Stomach (tissue), 19 donors: ENCODE measurements at places on chromosomes 5 and 9. TPM values are rescaled to one million over a fixed set of nuclear protein-coding genes. Genes with fewer than 3 reads are reported as not detected.
A peak's percentile ranks its signal among the peaks of the same experiment; 100 is the strongest.

GRCh38 chr9:100394816-100395215 lies 32.1 kb upstream of the MSANTD3 start:
- DNase-seq = no peak

DNA sequence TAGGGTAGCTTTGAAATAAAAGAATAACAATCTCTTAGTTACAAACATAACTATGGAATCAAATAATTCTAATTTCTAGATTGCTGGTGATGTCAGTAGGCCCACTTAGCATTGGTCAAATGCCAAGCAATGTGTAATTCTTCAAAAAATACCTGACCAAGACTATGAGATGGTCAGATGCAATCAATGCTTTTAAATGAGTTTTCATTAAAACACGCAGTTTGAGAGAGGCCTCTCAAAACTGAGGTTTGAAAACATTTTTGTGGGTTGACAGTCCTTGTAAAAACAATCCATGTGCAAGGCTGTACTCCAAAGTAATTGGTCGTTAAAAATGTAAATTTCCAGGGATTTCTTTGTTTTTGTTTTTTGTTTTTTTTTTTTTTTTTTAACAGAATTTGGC lies 1.2 kb upstream of the RLN2 start:
- DNase-seq = no peak

DNA sequence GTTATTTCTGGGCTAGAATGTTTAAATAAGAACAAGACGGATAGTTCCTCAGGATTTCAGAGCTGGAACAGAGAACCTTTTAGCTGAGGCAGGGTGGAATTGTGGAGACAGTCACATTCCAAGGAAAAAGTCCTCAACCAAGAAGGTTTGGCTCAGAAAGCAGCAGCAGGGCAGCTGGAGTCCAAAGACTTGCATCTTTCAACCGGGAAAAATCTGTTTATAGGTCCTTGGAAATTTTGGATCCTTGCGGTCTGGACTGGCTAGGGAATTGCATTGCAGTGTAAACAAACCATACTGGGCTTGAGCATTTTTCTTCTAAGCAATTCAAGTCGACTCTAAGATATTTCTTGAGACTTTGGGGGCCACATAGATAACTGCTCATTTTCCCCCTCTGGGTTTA lies 40.8 kb upstream of the HMHB1 start:
- DNase-seq = peak; percentile 22

DNA sequence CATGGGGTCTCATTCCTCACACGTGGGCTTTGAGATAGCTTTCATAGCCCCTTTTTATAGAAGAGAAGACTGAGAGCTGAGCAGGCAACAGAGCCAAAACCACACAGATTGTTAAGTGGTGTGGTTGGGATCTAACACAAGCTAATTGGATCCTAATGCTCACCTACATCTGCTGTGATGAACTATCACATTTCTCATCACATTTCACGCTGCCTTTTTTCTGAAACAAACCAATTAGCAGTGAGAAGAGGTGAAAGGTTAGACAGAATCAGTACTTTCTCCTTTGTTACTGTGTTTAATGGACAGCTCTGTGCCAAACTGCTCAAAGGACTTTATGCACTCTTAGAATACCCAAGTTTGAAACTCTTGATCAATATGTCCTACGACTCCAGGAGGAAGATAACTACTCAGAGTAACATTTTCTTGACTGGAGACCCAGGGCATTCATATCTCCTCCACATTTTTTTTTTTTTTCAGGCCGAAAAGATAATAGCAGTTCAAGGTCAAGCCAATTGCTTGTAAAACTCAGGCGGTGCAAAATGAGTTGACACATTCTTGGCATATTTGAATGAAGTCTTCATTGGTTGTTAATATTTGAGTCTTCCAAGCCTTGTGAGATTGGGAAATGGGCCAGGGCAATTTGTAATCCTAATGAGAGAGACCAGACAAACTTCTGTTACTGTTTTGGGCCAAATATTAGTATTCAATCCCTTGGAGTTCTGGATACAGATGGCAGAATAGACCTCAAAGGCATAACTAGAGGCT lies 138.4 kb downstream of the KCTD16 start:
- DNase-seq = no peak

DNA sequence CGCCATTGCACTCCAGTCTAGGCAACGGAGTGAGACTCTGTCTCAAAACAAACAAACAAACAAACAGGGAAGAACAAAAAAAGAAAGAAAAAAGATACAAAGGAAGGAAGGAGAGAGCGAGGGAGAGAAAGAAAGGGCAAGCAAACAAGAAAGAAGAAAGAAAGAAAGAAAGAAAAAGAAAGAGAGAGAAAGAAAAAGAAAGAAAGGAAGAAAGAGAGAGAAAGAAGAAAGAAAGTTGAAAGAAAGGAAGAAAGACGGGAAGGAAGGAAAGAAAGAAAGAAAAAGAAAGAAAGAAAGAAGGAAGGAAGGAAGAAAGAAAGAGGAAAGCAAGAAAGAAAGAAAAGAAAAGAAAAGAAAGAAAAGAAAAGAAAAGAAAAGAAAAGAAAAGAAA lies 13.1 kb upstream of the ALDOB start:
- no peak for DNase-seq

DNA sequence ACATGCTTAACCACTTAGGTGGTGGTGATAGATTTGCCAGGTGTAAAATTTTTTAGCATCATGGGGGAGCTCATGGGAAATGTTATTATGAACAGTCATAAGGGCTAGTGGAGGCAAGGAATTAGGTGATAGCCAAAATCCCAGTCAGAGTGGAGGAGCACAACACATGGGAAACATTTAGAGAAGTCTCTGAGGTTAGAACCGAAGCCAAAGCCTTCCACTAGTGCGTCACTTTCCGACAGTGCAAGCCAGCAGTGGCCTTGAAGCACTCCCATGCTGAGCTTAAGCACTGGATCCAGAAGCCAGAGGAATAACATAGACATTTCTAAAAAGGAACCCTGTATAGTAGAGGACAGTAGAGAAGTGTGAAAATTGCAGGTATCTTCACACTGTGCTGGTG lies 101.5 kb upstream of the SNX2 start:
- DNase-seq = peak; percentile 57

DNA sequence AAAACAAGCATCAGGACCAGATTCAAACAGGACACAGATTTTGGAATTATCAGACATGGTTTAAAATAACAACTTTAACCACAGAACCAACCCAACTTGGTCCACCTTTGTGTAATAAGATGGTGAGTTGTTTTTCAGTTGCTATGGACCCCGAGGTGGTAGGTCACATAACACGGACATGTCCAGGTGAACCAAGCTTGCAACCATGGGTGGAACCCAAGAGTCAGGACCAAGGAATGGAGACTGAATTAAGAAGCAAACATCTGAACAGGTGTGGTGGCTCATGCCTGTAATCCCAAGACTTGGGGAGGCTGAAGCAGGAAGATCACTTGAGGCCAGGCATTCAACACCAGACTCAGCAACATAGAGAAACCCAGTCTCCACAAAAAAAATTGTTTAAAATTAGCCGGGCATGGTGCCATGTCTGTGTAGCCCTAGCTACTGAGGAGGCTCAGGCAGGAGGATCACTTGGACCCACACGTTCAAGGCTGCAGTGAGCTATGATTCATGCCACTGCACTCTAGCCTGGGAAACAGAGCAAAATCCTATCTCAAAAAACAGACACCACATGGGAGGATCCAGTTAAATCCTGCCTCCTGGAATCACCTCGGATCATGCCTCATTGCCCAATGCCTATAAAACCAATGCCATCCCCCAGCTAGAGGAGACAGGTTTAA lies 10.6 kb downstream of the PTBP3 start:
- no peak for DNase-seq

GRCh38 chr9:110101531-110102161 lies 106.3 kb downstream of the C9orf152 start:
- peak; percentile 75 for DNase-seq

DNA sequence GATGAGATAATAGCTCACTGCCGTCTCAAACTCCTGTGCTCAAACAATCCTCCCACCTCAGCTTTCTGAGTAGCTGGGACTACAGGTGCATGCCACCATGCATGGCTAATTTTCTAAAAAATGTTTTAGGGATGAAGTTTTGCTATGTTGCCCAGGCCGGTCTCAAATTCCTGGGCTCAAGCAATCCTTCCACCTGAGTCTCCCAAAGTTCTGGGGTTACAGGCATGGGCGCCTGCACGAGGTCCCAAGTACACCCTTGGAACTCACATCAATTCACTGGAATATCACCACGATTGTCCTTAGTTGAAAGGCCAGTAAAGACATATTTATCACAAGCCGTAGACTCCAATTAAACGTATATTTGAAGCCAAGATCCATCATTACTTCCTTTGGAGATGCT lies 184.6 kb downstream of the IRX1 start:
- DNase-seq = no peak

GRCh38 chr5:127423173-127423798 lies 94.2 kb upstream of the PRRC1 start:
- DNase-seq = no peak

GRCh38 chr5:168320805-168321204 lies 29.4 kb downstream of the WWC1 start:
- peak; percentile 57 for DNase-seq

GRCh38 chr9:121690316-121690715 lies 38.9 kb downstream of the DAB2IP start:
- no peak for DNase-seq

DNA sequence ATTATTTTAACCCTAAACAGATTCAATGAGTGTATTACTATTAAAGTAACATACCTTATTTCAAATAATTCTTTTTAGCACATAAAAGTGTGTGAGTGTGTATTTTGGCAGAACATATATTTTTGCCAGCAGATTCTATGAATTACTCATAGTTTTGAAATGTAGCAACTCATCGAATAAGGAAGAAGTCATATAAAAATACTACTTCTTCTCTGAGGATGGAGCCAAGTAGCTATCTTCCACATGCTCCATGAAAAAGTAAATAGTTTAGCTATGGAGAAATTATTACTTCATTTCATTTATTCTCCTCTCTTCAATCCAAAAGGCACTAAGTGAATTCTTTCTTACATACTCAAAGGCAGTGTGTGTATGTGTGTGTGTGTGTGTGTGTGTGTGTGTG lies 1090.4 kb upstream of the CDH6 start:
- no peak for DNase-seq

GRCh38 chr9:132041798-132042197 lies 37.9 kb downstream of the MED27 start:
- peak; percentile 44 for DNase-seq

DNA sequence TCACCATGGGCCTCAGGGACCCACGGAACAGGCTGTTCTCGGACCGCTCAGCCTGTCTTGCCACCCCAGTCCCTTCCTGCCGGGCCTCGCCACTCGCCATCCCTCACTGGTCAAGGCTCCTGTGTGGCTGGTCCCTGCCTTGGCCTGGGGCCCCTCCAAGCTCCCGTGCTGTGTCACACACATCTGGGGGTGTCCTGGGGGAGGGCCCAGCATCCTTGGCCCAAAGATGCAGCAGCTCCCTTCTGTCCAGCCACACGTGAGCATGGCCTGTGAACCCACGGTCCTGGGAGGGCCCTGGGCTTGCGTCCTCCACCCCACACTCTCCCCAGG lies 425 bp upstream of the EGFL7 start:
- no peak for DNase-seq

- no peak for DNase-seq
Measured at GRCh38 chr9:72773570-72773969, 179.3 kb downstream of the ALDH1A1 start.

GRCh38 chr9:131487621-131488031 lies 15.1 kb upstream of the POMT1 start:
- DNase-seq = no peak

- DNase-seq = peak; percentile 61
Measured at GRCh38 chr9:127004946-127005769, 90.6 kb downstream of the RALGPS1 start.

- DNase-seq = no peak
Measured at GRCh38 chr9:131443648-131444047, 49.8 kb downstream of the PRRC2B start.

GRCh38 chr9:120921661-120922181 lies 4.9 kb downstream of the TRAF1 start:
- DNase-seq = no peak

DNA sequence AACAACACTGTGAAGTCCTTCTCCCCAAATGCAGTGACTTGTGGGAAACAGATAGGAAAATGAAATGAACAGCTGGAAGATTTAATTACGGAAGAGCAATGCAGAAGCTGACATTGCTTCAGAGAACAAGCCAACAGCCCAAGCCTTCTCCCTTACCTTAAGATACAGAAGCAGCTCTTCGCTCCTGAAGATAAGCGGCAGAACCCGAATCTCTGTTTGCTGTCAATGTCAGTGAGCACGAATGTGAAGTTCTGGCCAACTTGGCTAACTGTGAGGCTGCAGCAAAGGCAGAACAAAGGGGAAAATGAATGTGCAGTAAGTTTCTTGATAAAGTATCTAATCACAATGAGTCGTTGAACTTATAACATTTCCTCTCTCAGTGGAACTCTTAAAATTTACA lies 172.4 kb downstream of the DENND1A start:
- peak; percentile 60 for DNase-seq

DNA sequence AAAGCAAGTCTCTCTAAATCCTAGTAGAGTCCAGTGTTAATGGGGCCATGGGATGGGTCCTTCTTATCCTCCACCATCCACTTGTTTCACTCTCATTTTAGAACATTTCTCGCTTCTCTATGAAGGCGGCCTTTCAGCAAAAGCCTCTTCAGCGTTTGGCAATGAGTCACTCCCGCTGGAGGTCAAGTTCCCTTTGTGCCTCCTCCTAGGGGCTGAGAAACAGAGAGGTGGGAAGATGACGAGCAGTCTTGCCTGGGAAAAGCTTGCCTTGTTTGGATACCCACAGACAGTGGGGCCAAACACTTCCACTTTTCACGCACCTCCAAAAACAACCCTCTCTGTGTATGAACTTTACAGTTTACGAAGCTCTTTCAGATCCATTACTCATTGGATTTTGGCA lies 168.8 kb downstream of the GABBR2 start:
- no peak for DNase-seq

DNA sequence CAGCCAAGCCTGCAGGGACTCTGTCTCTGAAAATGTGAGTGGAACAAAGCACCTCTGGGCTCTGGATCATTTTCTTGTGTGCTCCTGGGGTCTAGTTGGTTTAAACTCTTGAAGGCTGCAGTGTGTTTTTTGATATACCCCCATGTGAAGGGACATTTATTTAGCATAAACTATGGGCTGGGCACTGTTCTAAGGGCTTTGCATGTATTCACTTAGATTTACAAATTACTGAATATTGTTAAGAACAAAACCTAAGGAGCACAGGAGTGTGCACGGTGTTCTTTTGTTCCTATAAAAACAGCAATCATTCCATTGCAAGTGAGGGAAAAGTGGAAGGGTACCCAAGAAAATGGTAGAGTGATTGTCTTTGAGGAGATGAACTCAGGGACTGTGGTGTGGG lies 20.0 kb upstream of the CD180 start:
- no peak for DNase-seq

EPB41L4A gene
- 14.3 TPM for total RNA-seq

ATP10B gene
- 115 TPM for total RNA-seq

TXNDC15 gene
- total RNA-seq = 31.0 TPM

ACTBL2 gene
- total RNA-seq = not detected

PRELID2 gene
- total RNA-seq = 203 TPM

GLRA1 gene
- total RNA-seq = not detected

UGT3A2 gene
- not detected for total RNA-seq

CFAP77 gene
- total RNA-seq = not detected

NRG2 gene
- 0.37 TPM for total RNA-seq
